Foreskin fibroblast (primary cell): ENCODE measurements at places on chromosomes 16 and 17.

GRCh38 chr16:14445937-14446715 is 183.9 kb downstream of the PARN start:
- no peak for DNase-seq

DNA sequence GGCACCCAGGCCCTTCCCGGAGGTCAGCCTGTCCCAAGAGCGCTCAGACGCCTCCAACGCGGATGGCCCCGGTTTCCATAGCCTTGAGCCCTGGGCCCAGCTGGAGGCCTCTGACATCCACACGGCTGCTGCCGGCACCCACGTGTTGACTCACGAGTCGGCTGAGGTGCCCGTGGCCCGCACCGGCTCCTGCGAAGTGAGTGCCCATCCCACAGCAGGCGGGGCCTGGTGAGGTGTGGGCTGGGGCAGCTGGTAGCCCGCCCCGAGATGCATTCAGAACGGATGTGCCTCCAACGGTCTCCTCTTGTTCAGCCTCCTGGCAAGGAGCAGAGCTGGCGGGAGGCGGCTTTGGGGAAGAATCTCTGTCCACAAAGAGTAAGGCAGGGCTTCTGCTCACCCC is 2.7 kb downstream of the WDR90 start:
- DNase-seq, result no peak

DNA sequence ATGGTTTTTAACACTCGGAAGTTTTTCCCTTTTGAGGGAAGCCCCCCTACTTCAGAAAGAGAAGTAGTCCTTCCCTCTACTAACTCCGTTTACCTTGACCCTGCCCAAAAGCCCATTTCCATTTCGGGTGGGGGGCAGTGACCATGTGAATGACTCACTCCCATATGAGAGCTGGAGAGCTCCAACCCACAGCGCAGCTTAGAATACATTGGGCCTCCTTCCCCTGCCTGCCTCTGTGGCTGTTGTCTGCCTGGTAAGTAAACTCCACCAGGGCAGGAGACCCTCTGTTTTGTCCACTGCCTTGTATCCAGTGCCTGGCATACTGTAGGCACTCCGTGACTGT is 985 bp downstream of the SGSM2 start:
- DNase-seq, result no peak

DNA sequence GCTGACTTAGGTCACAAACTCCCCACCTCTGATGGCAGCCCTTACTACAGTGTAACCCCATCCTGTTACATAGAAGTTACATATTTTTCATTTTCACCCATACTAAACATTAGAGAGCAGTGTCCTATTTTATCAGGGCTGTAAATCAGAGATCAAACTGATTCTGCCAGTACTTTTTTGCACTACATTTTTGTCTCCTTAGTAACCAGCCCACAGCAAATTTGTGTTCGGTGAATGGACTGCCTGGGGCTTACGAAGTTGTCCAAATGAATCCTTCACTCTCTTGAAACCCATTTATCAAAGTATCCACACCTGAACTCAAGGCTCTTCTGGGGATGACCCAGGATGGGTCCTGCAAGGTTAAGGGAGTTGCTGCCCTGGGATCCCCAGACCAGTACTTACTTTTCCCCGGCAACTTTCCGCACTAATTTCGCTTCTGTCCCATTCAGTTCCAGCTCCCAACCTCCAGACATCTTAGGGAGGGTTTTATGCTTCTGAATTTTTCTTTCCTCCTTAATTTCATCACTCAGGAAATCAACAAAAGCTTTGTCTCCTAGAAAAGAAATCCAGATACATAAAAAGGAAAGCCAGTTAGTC is 1.1 kb downstream of the C1QBP start:
- DNase-seq, result peak; percentile 28

- no peak for DNase-seq
Measured at GRCh38 chr17:59415397-59415796, 83.9 kb downstream of the YPEL2 start.

- DNase-seq, result no peak
Measured at GRCh38 chr16:3234543-3234856, 458 bp downstream of the ZNF200 start.

DNA sequence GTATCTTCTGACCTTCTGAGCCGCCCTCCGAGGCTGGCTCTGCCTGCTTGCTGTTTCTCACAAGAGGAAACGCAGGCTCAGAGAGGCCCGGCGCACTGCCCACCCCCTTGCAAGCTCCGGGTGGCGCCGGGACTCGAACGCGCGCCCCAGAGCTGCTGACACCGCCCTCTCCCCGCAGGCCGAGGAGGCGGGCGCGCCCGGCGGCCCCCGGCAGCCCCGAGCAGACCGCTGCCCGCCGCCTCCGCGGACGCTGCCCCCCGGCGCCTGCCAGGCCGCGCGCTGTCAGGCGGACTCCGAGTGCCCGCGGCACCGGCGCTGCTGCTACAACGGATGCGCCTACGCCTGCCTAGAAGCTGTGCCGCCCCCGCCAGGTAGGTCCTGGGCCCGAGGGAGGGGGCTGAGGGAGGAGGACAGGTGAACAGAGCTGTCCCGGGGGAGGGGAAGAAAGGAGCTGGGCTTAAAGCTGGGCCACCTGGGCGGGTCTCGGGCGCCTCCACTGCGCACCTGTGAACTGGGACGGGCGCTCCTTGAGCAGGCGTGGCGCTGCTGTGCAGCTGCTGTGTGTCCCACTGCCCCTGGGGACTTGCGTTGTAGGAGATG is 18.2 kb downstream of the WFDC1 start:
- DNase-seq, result no peak

DNA sequence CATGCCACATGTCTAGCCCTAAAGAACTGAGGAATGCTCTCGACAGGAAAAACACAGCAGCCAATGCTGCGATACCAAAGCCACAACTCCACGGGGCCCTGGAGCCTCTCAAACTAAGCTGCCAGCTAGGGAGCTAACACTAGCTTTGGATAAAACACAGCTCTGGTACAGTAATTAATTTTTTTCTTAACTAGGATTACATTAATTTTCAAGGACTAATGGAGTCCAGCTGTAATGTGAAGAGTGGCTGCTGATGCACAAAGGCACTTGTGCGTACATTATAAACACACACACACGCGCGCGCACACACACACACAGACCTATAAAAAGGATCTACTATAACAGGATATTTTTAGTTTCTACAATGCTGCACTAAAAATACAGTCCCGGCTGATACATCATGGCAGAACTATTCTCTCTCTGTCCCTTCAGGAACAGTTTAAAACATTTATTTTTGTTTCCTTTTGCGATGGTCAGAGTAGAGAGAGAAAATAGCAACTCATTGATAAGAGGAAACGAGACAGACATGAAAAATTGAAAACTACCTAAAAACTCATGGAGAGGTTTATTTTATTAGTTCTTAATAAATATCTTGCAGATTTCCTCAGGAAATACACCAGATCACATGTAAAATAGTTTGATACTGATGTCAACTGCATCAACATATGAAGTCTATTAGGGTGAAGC is 88.5 kb downstream of the SMG6 start:
- peak; percentile 88 for DNase-seq

GRCh38 chr16:35234679-35235078 is 1775.3 kb downstream of the TP53TG3F start:
- DNase-seq, result no peak

GRCh38 chr17:31321481-31321880 is at the start of gene EVI2A:
Gene EVI2A (minus strand): TSS chr17:31321622. CDS start chr17:31319013, 2,609 bp downstream.
- peak; percentile 87 for DNase-seq

DNA sequence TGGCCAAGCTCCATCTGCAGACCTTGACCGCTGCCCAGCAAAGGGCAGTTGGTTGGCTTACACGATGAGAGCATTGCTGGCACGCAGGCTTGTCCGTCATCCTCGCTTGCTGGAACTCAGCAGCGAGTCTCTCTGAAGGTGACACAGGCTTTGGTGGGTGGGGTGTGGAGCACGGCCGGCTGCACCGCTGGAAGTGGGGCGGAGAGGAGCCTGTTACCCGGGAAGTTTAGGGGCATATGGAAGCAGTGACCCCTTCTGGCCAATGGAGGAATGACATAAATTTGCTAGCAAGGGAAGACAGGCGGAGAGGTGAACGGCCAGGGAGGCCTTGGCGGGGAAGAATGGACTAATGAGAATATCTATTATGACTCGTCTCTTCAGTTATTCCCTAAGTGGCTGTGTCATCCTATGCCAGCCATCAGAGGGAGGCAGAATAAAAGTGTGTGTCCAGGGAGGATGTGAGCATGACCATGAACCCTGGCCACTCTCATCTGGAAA is 65.9 kb upstream of the SDK2 start:
- DNase-seq, result no peak

- no peak for DNase-seq
Measured at GRCh38 chr16:53768167-53768566, 64.2 kb downstream of the FTO start.

- peak; percentile 85 for DNase-seq
Measured at GRCh38 chr17:48486557-48486956, 44.3 kb downstream of the HOXB1 start.

DNA sequence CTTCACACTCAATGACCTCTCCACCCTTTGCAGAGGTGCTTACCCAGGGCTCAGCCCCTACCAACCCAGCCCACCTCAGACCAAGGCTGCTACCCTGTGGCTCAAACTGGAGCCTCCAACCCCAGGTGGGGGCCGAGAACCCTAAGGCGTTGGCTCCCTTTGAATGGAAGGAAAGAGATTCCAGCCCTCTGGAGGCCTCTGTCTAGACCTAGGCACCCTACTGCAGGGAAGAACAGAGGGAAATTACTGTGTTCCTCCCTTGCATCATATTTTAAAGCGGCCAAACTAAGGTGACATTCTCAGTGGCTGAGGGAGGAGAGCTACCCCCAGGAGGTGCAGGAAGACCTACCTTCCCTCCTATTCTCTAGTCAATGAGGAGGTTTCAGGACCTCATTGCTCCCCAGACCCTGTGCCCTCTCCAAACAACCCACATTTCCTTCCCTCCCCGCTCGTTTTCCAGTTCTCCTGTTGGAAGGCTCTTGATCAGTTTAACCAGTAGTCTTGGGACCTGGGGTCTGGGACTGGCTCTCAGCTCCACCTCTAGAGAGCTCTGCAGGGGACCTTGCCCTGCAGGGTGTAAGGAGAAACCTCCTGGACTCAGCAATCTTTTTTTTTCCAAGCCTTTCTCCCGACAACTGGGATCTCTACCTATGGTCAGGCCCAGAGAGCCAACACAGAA is 5.5 kb upstream of the HOXB8 start:
- no peak for DNase-seq

DNA sequence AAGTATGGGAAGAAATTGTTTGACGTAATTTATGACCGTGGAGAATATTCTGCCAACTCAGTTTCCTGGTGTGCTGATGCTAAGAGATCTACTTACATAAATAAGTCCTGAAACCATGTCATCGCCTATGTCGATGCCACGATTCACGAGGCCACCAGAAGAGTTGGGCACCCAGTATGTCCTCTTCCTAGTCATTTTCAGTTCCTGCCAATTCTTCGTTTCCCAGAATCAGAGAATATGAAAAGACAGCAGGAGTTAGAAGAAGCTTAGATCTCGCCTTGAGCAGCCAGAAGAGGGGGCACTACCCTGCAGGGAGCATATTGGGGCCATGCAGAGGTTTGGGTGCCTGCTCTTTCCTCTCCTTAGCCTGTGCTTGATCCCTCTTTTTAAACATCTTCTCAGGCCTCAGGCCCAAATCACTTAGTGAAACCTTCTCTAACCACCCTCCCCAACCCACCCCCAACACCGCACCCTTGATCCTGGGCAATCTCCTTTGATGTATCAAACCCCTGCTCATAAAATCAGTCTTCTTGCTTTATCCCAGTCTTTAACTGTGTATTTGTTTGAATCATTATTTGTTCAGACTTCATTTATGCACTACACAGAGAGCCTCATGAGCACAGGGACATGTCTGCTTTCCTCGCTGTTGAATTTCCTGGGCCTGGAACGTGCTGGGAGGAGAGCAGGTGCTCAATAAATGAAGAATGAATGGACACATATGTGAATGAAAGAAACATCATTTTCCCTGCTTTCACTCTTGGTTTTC is 12.2 kb upstream of the LONP2 start:
- peak; percentile 32 for DNase-seq

DNA sequence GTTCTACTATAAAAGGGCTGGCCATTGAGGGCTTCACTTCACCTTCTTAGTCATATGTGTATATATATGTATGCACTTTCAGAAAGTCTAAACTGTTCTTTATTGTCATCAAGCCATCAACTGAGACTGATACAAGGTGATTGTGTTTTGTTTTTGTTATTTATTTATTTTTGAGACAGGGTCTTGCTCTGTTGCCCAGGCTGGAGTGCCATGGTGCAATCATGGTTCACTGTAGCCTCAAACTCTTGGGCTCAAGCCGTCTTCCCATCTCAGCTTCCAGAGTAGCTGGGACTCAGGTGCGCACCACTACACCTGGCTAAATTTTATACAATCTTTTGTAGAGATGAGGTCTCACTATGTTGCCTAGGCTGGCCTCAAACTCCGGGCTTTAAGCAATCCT is 5.6 kb downstream of the ZNRF1 start:
- DNase-seq, result no peak

DNA sequence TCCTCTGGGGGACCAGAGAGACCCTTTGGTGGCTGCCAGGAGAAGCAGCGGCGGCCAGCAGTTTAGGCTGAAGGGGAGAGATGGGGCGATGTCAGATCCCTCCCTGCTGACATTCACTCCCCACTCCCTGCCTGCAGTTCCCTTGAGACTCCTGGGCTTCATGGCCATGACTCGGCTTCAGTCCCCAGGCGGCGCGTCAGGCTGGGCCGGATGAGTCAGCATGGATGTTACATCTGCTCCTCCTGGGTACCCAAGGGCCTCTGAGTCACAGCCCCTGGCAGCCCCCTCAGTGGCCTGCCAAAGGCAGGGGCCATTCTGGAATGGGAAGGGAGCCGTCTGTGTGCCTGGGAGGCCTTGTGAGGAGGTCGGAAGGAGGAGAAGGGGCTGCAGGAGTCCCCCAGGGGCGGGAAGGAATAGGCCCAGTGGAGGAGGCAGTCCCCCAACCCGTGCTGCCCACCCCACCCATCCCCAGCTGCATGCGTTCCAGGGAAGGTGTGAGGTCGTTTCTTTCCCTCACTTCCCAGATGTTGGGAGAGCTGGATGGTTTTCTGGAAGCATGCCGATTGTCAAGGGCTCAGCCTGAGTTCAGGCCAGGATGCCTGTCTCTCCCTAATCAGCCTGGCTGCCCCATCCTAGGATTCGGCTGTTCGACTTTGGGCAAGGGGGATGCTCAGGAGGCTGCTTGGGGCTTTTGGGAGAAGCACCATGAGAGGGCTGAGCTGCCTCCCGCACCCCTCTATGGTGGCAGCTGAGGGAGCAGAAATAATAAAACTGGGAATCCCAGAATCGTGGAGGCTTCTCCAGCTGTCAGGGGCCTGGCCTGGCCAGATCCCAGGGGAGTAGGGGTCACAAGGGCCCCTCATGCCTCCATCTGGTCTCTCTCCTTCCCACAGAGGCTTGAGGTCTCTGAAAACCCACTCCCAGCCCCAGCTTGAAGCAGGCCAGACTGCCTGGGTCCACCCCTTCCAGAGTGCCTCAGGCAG is 9.7 kb downstream of the RHBDL3 start:
- DNase-seq, result peak; percentile 94

DNA sequence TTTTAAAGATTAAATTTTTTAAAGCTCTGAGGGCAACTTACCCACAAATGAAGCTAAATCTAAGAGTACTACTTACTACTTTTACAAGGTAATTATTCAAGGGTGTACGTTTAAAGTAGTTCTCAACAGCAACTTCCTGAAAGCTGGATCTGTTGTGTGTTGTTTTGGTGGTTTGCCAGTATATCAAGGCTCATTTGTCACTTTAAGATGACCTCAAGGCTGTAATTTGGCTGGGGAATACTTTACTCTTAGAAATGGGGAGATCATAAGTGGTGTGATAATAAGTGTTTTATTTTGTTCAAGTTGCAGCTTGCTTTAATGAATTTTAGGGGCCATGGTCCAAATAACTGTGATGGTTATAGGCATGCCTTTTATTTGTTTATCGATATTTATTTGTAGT is 30.4 kb downstream of the AP2B1 start:
- DNase-seq, result no peak

GRCh38 chr17:83057793-83058265 is 21.6 kb upstream of the METRNL start:
- DNase-seq, result no peak
